ENCODE measurements at places on chromosomes 16 and 17.

GRCh38 chr17:61551255-61551742 is 39.7 kb downstream of the NACA2 start:
- no peak for DNase-seq

GRCh38 chr17:881778-882177 is 97.8 kb downstream of the NXN start:
- no peak for DNase-seq

- no peak for DNase-seq
Measured at GRCh38 chr17:80908776-80909175, 82.9 kb upstream of the CHMP6 start.

- DNase-seq = no peak
Measured at GRCh38 chr17:69535016-69535570, 120.6 kb downstream of the MAP2K6 start.

GRCh38 chr16:4373909-4374742 is 2.5 kb downstream of the VASN start:
- DNase-seq = no peak

GRCh38 chr17:9895923-9896322 is 9.1 kb downstream of the RCVRN start:
- DNase-seq = no peak

DNA sequence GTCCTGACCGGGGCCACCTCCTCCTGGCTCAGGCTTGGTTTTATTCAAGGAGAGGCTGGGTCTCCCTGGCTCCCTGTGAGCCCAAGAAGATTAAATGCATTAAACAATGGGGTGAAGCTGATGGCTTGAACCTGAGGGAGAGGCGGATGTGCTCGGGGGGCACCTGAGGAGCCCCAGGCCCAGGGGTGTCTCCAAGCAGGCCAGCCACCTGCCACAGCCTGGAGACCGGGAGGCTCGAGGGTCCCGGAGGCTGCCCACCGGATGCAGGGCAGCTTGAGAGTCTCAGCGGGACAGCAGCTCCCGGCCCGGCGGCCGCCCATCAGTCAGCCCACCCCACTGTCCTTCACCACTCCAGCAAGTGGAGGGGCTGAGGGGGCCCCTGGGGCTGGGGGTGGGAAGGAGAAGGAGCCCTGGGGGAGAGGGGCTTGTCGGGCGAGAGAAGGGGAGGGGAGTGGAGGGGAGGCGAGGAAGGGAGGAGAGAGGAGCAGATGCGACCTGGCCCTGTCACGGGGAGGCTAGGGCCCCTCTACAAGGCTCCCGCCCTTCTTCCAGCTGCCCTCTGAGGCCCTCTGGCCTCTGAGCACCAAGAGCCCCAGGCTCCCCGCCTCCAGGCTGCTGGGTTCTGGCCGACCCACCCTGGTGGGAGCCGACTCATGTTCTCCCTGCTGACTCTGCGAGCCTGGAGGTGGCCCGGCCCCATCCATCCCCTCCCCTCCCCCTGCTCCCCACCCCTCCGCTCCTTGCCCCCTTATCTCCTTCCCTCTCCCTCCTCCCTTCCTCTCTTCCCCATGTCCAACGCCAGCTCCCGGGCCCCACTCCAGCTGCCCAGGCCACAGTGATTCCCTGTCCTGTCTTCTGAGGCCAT is 13.2 kb downstream of the CD7 start:
- no peak for DNase-seq

DNA sequence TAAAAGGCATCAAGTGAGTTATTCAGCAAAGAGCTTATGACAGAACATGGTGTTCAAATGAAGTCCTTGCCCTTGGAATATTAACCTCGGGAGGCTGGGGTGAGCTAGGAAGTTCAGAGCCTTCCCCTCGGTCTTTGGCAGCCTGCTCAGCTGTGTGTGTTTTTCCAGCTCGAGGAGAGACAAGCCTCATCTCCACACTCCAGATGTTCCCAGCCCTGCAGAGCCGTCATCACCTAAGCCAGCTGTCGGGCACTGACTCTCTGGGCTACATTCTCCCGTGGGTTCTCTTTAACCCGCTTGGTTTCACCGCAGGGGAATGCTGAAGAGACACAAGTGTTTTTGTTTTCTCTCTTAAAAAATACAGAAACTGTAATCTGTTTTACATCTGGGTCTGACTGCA is 47.1 kb downstream of the IRX3 start:
- no peak for DNase-seq

GRCh38 chr17:9907883-9908648 is 3.0 kb upstream of the RCVRN start:
- DNase-seq = no peak

DNA sequence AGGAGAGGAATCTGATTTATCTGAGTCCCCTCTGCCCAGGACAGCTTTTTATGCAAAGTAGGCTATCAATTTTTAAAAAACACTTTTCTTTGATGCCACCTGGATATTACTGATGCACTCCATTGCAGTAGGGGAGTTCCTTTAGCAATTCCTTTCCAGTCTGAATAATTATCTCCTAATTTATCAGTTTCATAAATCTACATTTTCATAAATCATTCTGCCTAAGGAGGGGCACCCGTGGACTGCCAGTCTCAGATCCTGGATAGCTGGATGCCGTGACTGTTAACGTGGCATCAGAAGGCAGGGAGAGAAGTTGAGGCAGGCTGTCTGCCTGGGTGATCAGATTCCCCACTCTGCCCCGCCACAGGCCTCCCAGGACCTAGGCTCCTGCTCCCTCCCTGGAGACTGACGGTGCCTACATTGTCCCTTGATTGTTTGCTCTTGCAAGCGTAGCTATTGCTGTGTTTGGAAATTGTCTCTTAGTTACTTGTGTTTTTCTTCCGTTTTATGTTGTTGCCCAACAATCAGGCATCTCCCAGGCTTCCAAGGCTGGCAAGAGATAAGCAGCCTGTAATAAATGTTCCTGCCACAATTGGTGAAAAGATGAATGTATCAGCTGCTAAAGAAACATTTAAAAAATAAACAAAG is 75.2 kb downstream of the KATNIP start:
- DNase-seq = no peak

Measured in stimulated activated CD4-positive, alpha-beta T cell treated with anti-CD3 and anti-CD28 coated beads, Interleukin-15, amount 100 ng/mL, for 24 hours (primary cell).